Frontal cortex (tissue), 4 donors: ENCODE measurements at places on chromosomes 5 and 9. TPM values are rescaled to one million over a fixed set of nuclear protein-coding genes. Genes with fewer than 3 reads are reported as not detected.

GRCh38 chr9:91177661-91178280 lies 183.9 kb downstream of the AUH start:
- no peak for DNase-seq

GRCh38 chr9:20219437-20219836 lies 402.9 kb downstream of the MLLT3 start:
- no peak for DNase-seq

DNA sequence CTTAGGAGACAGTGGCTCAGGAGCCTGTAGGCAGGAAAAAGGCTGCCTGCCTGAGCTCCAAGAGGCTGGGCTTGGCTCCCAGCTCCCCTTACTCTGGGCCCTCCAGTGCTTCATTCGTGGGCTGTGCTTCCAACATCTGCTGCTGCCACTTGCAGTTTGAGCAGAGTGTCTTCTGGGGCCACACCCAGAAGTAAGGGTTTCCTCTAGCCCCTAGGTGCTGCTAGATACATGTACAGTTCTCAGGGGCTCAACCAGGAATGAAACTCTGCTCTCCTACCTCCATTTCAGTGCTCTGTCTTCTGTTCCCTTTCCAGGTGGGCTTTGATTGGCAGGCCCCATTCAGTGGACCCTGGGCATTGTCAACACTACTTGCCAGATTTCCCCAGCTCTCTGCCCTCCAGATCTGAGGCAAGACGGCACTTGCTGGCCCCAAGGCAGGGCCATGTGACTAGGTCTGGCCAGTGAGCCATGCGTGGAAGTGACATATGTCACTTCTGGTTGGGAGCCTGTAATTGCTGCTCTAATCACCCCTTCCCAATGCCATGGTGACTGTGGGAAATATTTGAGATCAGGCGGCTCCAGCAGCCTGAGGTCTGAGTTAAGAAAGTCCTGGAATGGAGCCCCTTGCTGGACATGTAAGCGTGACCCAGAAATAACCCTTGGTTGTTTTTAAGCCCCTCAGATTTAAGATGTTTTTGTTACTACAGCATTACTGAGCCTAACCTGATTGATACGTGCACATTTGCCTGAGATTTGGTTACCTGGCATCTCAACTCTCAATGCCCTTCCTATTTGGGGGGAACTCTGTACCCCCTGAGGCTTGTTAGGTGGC lies 9.4 kb upstream of the BOD1 start:
- no peak for DNase-seq

DNA sequence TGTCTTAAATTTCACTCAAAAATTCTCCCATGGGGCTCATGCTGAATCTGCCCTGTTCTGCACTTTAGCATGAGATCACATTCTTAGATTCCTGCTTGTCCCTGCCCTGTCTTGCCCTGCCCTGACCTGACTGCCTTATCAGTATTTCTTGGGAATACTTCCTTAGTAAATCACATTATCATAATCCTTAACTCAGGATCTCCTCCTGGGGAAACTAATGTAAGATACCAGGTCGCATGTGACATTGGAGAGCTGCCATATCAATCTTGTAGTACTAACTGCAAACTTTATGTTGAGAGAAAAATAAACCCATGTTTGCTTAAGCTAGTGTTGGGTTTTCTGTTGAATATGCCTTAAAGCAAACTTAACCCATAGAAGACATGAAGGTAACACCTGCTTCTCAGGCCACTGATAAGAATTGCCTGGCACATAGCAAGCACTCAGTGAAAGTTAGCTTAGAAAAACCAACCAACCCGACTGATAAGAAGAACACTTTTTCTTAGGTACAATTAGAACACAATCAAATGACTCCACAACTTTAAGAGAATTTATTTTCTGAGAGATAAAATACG lies 53.3 kb downstream of the IL33 start:
- no peak for DNase-seq

- DNase-seq, result no peak
Observed at GRCh38 chr5:9625286-9625685, 4.9 kb downstream of the TAS2R1 start.

DNA sequence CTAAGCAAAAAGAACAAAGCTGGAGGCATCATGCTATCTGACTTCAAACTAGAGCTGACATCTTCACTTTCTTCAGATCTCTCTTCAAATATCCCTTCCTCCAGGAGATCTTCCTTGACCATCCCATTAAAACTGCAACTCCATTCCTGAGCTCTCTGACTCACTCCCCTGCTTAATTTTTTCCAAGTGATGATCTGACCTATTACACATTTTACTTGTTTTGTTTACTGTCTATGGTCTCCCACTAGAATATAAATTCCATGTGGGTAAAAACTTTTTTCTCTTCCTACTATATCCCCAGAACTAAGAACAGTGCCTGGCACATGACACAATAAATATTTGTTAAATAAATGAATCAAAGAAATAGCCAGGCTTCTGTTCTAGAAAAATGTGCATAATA lies 87.5 kb downstream of the SLIT3 start:
- DNase-seq, result no peak

ADGRD2 gene
- not detected for total RNA-seq

GRCh38 chr9:109906766-109907382 lies 126.9 kb downstream of the PALM2AKAP2 start:
- DNase-seq, result no peak

DNA sequence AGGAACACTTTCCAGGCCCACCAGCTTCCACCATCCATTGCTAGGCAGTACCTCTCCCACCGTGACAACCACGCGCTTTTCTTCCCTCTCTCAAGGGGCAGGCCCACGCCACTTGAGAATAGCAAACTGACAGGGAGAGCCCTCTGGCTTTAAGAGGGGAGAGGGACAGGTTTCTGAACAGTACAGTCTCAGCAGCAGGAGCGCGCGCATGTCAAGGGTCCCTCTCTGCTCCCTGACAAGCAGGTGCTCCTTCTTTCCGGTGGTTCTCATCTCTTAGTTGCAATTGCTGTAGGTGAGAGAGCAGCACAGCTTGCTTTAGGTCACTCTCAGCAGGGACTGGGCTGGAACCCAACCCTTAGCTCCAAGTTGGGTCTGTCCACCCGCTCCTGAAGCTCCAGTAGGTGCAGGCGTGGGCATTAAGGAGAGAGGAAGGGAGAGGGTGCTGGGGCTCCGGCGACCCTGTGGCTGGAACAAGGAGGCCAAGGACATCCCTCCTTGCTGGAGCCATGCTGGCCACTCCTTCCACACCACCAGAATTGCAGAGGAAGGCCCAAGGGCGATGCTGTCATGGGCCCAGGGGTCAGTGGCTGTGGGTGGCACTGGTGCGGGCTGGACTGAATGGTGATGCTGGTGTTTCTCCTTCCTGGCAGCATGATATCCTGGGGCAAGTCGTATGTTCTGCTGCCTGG lies 9.0 kb upstream of the PHF2 start:
- DNase-seq, result no peak

ENTREP1 gene
- 0.82 TPM for total RNA-seq

GRCh38 chr5:64876203-64876602 lies 107.5 kb downstream of the CWC27 start:
- no peak for DNase-seq

- DNase-seq, result no peak
Observed at GRCh38 chr9:1046639-1047572, 3.3 kb upstream of the DMRT2 start.

TAF11L5 gene
- total RNA-seq, result not detected

DNA sequence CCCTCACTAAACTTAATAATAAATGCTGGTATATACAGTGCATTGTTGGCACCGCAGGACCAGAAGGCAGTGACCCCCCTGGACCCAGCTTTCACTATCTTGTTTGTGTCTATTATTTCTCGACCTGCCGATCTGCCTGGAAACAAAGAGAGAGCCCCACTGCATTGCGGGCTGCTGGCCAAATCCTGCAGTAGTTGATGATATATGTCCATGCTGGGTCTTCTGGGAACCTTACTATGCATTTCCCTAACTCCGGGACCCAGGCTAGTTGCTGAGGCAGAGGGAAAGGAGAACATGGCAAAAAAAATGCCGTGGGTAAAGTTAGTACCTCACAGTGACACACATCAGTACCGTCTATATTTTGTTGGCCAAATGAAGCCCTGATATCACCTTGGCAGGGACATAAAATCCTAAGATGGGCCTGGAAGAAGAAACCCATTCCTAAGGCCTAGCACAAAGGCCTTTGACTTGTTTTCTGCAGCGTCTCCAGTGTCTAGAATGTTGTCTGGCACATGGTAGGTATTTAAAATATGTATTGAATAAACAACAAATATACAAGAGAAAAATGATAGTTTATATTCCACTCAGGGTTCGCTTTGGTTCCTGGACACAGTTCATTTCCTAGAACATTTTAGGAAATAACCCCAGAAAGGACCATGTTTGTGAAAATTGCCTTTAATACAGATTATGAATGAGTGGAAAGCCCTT lies 46.1 kb downstream of the NMUR2 start:
- no peak for DNase-seq

DNA sequence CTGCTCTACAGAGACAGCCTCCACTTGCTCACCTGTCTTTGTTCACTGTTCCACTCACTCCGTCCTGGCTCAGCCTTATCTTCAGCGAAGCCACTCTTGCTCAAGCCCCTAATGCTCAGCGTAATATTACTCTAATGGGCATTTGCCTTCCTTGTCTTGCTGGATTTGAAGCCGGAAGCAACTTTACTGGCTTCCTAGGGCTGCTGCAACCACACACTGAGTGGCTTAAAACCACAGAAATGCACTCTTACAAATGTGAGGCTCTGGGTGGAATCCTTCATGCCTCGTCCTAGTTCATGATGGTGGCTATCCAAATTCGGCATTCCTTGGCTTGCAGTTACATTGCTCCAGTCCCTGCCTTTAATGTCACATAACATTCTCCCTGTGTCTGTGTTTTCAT lies 85.5 kb upstream of the MARCHF11 start:
- no peak for DNase-seq

DNA sequence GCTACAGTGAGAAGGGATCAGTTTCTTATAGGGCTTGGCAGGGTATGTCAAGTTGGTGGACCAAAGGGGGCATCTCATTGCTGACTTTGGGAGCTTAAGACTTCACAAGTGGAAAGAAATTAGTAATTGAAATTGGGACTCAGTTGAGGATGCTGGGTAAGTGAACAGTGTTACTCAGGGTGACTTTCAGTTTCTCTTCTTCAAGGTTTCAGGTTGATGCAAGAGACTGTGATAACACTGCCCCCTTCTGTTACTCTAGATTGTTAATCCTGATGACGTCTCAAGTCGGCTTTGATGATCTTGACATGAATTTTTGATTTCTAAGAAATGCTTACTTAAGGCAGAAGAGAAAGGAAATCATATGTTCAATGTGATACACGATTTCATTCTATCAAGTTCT lies 21.3 kb downstream of the KCTD16 start:
- no peak for DNase-seq

SLIT3 gene
- 2.0 TPM for total RNA-seq

- DNase-seq, result no peak
Observed at GRCh38 chr5:151318850-151319732, 15.5 kb upstream of the SLC36A3 start.

DNA sequence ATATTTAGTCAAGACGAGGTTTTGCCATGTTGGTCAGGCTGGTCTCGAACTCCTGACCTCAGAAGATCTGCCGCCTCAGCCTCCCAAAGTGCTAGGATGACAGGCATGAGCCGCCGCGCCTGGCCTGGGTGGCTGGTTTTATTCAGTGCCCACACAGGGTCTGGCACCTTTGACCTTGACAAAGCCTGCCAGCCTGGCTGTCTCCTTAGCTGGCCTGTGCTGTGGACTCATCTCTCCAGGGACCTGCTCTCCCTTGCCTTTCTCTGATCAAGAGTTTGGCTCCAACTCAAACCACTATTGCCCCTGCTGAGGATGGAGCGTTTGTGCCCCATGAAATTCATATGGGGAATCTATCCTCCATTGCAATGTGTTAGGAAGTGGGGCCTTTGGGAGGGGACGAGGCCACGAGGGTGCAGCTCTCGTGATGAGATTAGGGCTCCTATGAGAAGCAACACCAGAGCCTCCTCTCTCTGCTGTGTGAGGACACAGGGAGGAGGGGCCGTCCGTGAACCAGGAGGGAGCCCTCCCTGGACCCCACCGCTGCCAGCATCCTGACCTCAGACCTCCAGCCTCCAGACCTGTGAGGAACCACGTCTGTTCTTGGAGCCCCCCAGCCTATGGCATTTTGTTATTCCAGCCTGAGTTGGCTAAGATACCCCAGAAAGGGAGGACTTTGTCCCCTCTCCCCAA lies 45.0 kb downstream of the MRPL36 start:
- DNase-seq, result no peak

DNA sequence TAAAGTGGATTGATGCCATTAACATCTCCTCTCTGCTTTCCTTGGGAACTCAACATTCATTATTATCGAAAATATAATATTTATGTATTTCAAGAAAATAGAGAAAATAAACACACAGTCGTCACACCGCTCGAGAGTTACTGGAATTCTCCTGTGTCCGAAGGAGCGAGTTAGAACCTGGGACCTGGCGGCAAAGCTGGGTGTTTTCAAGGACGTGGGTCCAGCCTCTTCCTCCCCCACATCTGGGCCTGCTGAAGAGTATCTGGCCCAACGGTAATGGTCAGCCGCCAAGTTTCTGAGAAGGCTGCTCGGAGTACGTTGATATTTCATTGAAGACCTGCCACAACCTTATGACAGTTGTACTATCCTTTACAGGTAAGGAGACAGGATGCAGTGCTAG lies 47.9 kb downstream of the IRX2 start:
- DNase-seq, result no peak

- no peak for DNase-seq
Observed at GRCh38 chr5:112978836-112979235, 2.2 kb downstream of the DCP2 start.

DNA sequence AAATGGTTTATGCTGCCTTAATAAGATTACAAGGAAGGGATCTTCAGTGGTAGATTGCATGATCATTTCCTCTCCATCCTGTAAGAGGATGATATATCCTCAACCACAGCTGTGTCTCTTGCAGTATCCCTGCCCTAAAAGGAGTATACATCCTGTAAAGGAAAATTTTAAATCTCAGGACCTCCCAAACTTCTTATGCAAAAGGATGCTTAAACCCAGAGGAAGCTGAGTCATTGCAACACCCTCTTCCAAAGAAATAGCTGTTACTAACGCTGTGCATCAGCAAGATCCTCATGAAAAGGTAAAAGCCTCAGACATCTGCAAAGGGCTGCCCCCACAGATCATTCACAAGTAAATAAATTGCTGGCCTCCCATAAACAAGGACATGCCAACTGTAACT lies 599.0 kb downstream of the PRELID2 start:
- DNase-seq, result no peak

- DNase-seq, result no peak
Observed at GRCh38 chr9:137395666-137396010, 27.3 kb downstream of the EXD3 start.

DNA sequence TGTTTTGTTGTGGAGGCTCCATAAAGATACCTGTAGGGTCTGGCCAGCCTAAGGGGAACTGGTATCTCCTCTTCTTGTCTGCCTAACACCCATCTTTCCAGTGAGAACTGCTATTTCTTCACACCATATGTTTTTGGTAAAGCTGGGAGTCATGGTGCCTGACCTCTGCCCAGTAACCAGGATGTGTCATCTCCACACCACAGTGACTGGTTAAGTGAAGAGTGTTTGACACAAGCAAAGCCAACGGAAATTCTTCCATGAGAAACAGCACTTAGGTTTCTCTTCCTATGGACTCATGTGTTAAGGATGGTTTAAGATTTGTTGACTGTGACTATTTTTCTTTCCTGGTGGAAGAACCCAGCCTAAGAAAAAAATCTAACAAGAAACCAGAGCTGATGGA lies 111.5 kb downstream of the HTR4 start:
- no peak for DNase-seq

MGAT1 gene
- 19.6 TPM for total RNA-seq
